Activated T-cell treated with anti-CD3 and anti-CD28 coated beads, Interleukin-2, amount 50 U/mL, for 4 hours (primary cell): ENCODE measurements at places on chromosomes 7 and 10. TPM values are rescaled to one million over a fixed set of nuclear protein-coding genes. Genes with fewer than 3 reads are reported as not detected.

The HGF gene
- 0.16 TPM for total RNA-seq

The ZNF736 gene
- total RNA-seq, result 14.6 TPM

The LAMB4 gene
- total RNA-seq, result not detected

The TSPAN15 gene
- total RNA-seq, result 0.86 TPM

The TET1 gene
- total RNA-seq, result 0.14 TPM

The SKIDA1 gene
- total RNA-seq, result not detected

The NPY4R2 gene
- total RNA-seq, result not detected

The NAT16 gene
- not detected for total RNA-seq

The ZNF783 gene
- 28.5 TPM for total RNA-seq

The IMPDH1 gene
- total RNA-seq, result 88.4 TPM

The GET4 gene
- total RNA-seq, result 52.1 TPM

The OR2A2 gene
- total RNA-seq, result not detected

The DGKI gene
- 1.2 TPM for total RNA-seq

The FOXI2 gene
- not detected for total RNA-seq
